HCEC 1CT (cell line): ENCODE measurements at places on chromosomes 7 and 10.

GRCh38 chr10:86661161-86662025, 6.9 kb upstream of the LDB3 start:
- no peak for DNase-seq

DNA sequence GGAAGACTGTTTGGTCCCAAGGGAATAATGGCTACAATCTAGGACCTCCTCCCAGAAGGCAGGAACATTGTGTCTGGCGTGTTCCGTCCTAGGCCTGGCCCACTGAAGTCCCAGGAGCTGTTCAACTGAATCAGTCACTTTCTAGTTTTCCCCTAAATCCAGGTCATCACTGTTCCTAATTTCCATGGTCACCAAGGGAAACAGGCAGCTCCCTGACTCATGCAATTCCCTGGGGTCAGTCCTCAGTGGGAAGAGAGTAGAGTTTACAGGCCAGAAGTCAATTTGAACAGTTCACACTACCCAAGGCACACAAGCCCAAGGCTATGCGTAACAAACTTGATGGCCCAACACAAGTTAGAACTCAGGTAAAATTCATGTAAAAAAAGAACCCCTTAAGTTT, 44.0 kb downstream of the CREB3L2 start:
- no peak for DNase-seq

DNA sequence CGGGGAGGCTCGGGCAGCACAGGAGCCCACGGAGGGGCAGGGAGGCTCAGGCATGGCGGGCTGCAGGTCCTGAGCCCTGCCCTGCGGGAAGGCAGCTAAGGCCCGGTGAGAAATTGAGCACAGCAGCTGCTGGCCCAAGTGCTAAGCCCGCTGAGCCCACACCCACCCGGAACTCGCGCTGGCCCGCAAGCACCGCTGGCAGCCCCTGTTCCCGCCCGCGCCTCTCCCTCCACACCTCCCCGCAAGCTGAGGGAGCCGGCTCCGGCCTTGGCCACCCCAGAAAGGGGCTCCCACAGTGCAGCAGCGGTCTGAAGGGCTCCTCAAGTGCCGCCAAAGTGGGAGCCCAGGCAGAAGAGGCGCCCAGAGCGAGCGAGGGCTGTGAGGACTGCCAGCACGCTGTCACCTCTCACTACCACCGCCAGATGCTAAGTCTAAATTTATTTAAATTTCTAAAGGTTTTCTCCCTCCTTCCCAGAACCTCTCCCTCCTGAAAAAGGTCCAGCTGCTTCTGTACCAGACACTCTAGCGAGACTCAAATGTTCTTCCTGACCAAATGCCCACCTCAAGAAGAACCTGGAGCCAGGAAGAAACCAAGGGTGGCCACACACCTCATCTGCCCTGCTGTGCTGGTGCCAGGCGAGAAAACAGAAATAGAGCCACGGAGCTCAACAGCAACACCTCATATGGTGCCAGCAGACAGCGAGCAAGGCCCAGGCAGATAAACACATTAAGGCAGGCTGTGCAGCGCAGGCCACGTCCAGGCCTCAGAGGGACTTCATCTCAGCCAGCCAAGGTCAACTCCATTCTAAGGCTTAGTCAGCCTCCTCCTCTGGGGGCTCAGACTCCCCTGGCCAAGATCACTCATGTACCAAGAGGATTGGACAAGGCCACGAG, 47.0 kb downstream of the KCNMA1 start:
- no peak for DNase-seq

DNA sequence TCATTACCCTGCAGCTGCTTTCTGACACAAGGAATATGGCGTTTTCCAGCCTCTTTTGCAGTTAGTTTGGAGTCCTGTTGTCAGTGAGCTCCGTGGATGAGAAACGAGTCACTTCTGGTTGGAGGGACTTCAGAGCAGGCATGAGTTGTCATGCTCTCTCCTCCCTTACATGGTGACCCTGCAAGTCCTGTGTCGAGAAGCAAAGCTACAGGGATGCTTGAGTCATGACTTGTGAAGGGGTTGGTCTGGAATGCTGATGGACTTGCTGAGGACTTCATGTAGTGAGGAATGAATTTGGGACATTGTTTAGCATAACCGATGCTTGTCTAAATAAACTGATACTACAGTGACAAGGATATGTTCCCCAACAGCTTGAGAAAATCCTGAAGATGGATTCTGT, 108.8 kb downstream of the ADCYAP1R1 start:
- no peak for DNase-seq

- DNase-seq = peak; percentile 55
Measured at GRCh38 chr7:116499168-116500077, at the start of gene CAV2. CAV2 (plus strand) TSS chr7:116499738; CDS start chr7:116499782, 44 bp downstream.

DNA sequence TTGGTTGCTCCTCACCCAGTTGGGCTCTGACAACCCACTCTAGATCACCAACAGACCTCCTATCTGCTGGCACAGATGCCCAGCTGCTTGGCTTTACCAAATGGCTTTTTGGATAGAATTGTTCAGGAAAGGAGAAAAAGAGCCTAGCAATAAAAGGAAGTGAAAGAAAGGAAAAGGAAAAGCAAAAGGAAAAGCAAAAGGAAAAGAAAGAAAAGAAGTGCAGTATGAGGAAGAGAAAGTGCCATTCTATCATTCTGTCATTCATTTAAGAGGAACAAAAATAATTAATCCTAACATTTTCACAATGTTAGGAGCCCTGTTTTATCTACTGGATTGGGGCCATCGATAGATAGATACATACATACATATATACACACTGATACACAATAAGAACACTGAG, 353.6 kb downstream of the THSD7A start:
- DNase-seq = no peak

GRCh38 chr7:7617550-7617949, 23.0 kb upstream of the UMAD1 start:
- no peak for DNase-seq

GRCh38 chr10:117462816-117463544, 79.6 kb upstream of the EMX2 start:
- DNase-seq = no peak

DNA sequence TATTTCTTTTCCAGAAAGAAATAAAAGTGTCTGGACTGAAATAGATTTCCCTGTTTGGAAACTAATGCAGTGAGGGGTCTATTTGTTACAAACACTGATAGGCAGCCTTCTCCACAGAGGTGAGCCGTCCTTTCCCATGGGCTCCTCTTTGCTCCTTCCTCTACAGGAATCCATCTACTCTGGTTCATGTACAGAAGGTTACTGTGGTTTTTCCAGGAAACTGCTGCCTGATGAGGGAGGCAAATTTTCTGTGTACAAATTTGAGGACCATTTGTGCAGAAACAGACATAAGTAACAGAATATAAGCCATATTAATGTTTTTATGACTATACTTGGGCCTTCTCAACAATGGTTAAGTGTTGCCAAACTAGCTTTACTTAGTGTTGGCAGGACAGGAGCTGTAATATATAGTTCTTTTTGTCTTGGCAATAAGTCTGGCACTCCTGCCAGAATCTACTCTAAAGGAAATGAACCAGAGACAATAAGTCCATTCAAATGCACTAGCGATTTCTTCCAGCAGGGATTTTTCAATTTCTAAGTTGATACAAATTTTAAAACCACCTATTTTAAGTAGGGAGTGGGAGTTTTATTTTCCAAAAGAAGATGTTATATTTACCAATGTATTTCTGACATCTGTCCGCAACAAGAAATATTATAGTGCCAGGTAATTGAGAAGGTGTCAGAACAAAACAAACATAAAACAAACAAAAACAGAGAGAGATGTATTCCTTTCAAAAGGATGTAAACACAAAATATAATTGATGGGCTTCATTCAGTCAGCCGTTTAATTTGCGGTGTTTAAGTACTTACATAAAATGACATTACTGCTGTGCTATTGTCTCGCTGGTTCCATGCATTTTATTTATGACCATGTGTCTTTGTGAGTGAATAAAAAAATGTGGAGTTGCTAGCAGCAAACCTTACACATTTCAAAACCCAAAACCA, 91.0 kb upstream of the NFE2L3 start:
- DNase-seq = no peak

- DNase-seq = no peak
Measured at GRCh38 chr7:70212281-70212680, 614.0 kb downstream of the AUTS2 start.

- peak; percentile 40 for DNase-seq
Measured at GRCh38 chr7:117047496-117047895, 94.2 kb downstream of the ST7 start.

DNA sequence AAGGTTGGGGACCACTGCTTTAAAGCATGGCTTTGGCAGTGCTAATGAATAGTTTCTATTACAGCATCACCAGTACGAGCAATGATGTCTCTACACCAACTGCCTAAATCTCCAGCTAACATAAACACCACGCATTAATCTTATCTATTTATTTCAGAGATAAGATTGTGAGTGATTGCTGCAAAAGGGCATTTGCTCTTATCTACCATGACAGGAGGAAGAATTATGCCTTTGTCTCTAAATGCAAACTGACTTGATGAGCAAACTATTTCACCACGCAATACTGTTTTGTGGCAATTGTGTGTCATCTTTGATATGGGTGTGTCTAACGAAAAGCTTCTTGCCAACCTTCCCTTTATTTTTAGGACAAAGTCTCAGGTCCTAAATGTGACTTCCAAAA, 684.9 kb downstream of the SORCS1 start:
- no peak for DNase-seq
